Sigmoid colon (tissue), 7 donors: ENCODE measurements at places on chromosomes 13 and 19. TPM values are rescaled to one million over a fixed set of nuclear protein-coding genes. Genes with fewer than 3 reads are reported as not detected.

GRCh38 chr19:452829-453228 lies 8.0 kb downstream of the SHC2 start:
- H3K27me3 ChIP-seq, result no peaks in the 10 kb centered on the region
- no peak for DNase-seq

DNA sequence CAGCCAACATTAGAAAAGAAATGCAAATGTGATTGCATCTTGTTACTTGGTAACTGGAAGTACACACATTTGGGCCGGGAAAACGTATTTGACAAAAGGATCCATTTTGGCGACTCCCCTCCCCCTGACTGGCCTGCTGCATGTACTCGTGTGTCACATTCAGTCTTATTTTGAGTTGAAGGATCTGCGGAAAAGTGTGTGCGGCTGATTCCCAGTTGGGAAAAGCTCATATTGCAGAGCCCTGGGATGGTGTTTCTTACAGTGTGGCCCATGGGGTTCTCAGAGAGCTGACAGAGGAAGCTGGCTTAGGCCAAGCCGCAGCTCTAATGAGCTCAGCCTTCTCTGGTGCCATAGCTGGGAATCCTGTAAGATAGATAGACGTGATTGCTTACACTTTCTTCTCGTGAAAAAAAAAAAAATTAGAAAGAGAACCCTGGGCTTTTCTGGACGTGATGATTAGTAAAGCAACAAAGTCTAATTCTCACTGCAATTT lies 170.3 kb upstream of the ARGLU1 start:
- no peaks in the 10 kb centered on the region for H3K27me3 ChIP-seq
- no peak overlapping the region for H3K27ac ChIP-seq
- H3K36me3 ChIP-seq, result no peaks in the 10 kb centered on the region
- H3K4me1 ChIP-seq, result no peaks in the 10 kb centered on the region

DNA sequence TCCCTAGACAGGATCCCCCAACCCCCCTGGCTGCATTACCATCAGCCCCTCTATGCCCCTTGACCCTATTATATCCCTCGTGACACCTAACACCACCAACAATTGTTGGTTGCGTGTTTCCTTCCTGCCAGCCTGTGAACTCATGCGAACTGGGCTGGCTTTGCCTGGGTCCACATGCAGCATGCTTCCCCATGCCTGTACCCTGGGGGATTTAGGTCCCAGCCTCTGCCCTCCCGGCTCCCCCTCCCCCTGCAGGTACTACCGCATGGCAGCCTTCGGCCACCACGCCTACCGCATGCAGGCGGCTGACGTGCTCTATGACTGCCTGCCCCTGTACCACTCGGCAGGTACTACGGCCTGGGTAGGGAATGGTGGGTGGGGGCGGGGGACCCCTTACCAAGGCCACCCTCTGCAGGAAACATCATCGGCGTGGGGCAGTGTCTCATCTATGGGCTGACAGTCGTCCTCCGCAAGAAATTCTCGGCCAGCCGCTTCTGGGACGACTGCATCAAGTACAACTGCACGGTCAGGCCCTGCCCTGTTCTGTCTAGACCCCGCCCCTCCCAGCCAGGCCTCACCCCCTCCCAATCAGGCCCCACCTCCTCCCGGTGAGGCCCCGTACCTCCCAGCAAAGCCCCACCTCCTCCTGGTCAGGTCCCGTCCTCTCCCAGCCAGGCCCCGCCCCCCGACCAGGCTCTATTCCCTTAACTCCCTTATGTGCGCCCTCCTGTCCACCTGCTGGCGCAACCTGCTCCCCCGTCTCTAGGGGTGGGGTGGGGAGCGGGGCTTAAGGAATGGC lies 18.5 kb downstream of the SLC27A1 start:
- H3K27ac ChIP-seq, result no peak overlapping the region
- H3K27me3 ChIP-seq, result no peaks in the 10 kb centered on the region
- no peaks in the 10 kb centered on the region for H3K36me3 ChIP-seq
- peaks cover 10% of the 10 kb centered on the region for H3K4me1 ChIP-seq
- DNase-seq, result no peak
- no peak overlapping the region for H3K4me3 ChIP-seq

- H3K4me3 ChIP-seq, result no peak overlapping the region
- H3K27me3 ChIP-seq, result no peaks in the 10 kb centered on the region
- no peak for DNase-seq
- no peak overlapping the region for H3K27ac ChIP-seq
- H3K36me3 ChIP-seq, result no peaks in the 10 kb centered on the region
Measured at GRCh38 chr13:24269821-24270220, 39.6 kb upstream of the C1QTNF9 start.

- H3K27ac ChIP-seq, result peak overlapping the region; percentile 54
- DNase-seq, result peak; percentile 30
- peaks cover 75% of the 10 kb centered on the region for H3K4me1 ChIP-seq
- no peaks in the 10 kb centered on the region for H3K27me3 ChIP-seq
- H3K36me3 ChIP-seq, result no peaks in the 10 kb centered on the region
Measured at GRCh38 chr13:98541191-98541590, 35.7 kb downstream of the STK24 start.

GRCh38 chr13:42075517-42075916 lies 27.1 kb downstream of the DGKH start:
- H3K27me3 ChIP-seq, result no peaks in the 10 kb centered on the region
- no peak overlapping the region for H3K4me3 ChIP-seq
- no peak for DNase-seq
- H3K36me3 ChIP-seq, result no peaks in the 10 kb centered on the region

DNA sequence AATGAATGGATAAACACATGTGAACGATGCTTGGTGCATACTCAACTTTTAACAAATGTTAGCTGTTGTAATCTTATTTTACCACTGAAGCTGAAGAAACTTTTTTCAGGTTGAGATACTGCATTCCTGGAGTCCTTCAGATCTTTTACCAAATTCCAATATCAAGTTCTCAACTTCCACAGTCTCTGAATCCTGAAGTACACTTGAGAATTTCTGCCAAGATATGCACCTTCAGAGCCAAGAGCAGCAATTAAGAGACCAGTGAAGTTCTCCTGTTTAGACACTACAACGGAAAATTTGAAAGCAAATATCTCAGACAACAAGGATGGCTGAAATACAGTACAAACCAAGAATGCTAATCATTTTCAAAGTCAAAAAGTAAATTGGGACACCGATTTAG lies 84.6 kb upstream of the MTIF3 start:
- no peak overlapping the region for H3K27ac ChIP-seq

- DNase-seq, result no peak
- H3K36me3 ChIP-seq, result no peaks in the 10 kb centered on the region
- peaks cover 14% of the 10 kb centered on the region for H3K4me1 ChIP-seq
- no peak overlapping the region for H3K4me3 ChIP-seq
- H3K27ac ChIP-seq, result no peak overlapping the region
- H3K27me3 ChIP-seq, result no peaks in the 10 kb centered on the region
Measured at GRCh38 chr13:41597348-41598041, 140.1 kb downstream of the RGCC start.

DNA sequence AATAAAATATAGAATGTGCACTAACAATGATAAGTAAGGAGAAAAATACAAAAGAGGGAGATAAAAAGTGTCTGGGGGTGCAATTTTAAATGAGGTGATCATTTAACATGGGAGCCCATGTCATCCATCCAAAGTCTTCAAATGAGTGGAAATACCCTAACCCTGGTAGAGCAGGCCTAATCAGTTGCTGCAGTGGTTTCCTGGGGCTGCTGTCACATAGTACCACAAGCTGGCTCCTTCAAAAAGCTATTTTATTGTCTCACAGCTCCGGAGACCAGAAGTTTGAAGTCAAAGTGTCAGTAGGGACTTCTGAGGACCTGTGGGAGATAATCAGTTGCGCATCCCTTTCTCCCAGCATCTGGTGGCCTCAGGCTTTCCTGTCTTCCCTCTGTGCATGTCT lies 717.9 kb downstream of the DIAPH3 start:
- no peak overlapping the region for H3K27ac ChIP-seq
- no peak for DNase-seq
- no peaks in the 10 kb centered on the region for H3K4me1 ChIP-seq
- no peaks in the 10 kb centered on the region for H3K36me3 ChIP-seq
- H3K4me3 ChIP-seq, result no peak overlapping the region

GRCh38 chr13:99956473-99957349 lies 14.9 kb downstream of the ZIC5 start:
- H3K4me1 ChIP-seq, result no peaks in the 10 kb centered on the region
- H3K4me3 ChIP-seq, result peak overlapping the region; percentile 17
- DNase-seq, result no peak
- H3K27me3 ChIP-seq, result peaks cover 63% of the 10 kb centered on the region

DNA sequence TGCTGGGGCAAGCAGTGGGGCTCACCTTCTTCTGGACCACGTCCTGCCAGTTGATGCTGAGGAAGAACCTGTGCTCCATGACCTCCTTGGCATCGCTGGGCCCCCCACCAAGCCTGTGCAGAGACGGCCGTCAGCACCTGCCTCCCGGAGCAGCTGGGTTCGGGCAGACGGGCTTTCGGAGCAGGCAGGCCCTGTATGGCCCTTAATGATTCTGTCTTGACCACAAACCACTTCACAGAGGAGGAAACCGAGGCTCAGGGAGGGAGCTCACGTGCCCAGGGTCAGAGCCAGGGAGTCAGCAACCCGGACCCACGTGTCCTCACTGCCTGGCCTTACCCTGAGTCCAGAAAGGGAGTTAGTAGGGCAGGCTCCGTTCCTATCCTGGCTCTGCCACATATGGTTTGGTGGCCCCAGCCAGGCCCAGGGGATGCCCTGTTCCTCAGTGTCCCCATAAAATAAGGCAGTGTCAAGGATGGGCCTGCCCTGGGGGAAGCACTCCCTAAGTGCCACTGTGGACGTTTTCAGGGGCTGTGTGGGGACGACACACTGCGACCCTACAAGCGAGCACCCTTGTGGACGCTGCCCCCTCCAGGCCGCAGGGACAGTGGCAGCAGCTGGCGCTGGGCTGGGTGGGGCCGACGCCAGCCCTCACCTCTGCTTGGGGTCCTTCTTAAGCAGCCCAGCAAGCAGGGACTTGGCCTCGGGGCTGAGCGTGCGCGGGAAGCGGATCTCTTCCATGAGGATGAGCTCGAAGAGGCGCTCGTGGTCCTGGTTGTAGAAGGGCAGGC lies 8.9 kb upstream of the CCNP start:
- peaks cover 12% of the 10 kb centered on the region for H3K4me1 ChIP-seq
- H3K27me3 ChIP-seq, result no peaks in the 10 kb centered on the region
- no peak for DNase-seq
- no peak overlapping the region for H3K27ac ChIP-seq

ZNF93 gene
- 5.1 TPM for total RNA-seq

ZNF66 gene
- 3.5 TPM for total RNA-seq
